ENCODE measurements at places on chromosomes 12 and 14.

GRCh38 chr12:65125247-65125646, 4.1 kb upstream of the WIF1 start:
- DNase-seq = no peak

DNA sequence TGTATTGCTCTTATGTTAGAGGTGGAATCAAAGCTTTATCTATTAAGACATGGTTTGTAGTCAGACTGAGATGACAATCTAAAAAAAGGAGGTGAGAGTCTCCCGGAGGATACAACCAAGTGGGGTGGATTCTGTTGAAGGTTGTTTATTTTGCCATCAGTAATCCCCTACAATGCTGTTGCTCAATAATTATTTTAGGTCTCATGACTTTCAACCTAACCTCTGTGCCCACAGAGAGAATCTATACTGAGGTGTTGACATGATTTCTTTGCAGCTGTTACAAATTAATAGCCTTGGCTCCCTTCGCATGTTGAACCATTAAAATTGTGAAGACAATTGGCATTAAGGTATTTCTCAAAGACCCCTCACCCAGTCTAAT, 28.7 kb upstream of the FOS start:
- no peak for DNase-seq

DNA sequence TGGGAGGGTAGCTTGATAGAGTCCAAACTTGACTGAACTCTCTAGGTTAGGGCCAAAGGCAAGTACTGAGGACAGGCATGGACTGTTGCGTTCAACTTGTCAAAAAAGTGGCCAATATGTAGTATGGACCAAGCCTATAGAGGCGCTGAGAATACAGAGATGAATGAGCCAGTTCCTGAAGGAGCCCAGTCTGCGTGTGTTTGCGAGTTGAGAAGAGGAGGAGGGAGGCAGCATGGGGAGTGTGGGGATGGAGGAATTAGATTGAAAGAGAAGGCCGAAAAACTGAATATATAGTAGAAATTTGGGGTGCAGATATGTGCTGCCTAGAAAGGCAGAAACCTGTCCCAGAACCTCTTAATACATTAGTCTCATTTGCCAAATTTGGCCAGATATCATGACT, 412.4 kb downstream of the PCNX1 start:
- peak; percentile 34 for DNase-seq

GRCh38 chr14:47365233-47365632, 310.2 kb downstream of the MDGA2 start:
- DNase-seq = no peak

DNA sequence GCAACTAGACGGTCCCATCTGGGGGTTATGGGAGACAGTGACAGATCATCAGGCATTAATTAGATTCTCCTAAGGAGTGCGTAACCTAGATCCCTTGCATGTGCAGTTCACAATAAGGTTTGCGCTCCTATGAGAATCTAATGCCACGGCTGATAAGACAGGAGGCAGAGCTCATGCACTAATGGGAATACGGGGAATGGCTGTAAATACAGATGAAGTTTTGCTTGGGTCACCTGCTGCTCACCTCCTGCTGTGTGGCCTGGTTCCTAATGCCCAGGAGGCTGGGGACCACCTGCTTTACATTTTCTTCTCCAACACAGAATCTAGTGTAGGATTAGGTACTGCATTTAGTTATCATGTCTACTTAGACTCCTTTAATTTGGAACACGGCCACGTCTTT, 49.7 kb upstream of the SAV1 start:
- no peak for DNase-seq

GRCh38 chr12:116343331-116343884, 65.9 kb upstream of the MED13L start:
- no peak for DNase-seq

GRCh38 chr14:101959277-101959676, 5.1 kb upstream of the DYNC1H1 start:
- DNase-seq = no peak

- no peak for DNase-seq
Measured at GRCh38 chr14:103836976-103837725, 10.2 kb downstream of the PPP1R13B start.

- no peak for DNase-seq
Measured at GRCh38 chr12:116609319-116610114, 50.3 kb downstream of the MAP1LC3B2 start.

- no peak for DNase-seq
Measured at GRCh38 chr12:89882050-89882449, 173.4 kb upstream of the ATP2B1 start.

GRCh38 chr12:1059162-1059561, 68.1 kb downstream of the ERC1 start:
- no peak for DNase-seq

Measured in D341Med (cell line).